Activated naive CD8-positive, alpha-beta T cell treated with anti-CD3 and anti-CD28 coated beads, Interleukin-2, amount 50 U/mL, for 16 hours (primary cell): ENCODE measurements at places on chromosomes 13 and 19.

- DNase-seq, result no peak
These were observed 21.8 kb downstream of the ARRDC2 start for GRCh38 chr19:18029617-18030338.

GRCh38 chr13:111248822-111249221 lies 71.6 kb upstream of the TEX29 start:
- no peak for DNase-seq

DNA sequence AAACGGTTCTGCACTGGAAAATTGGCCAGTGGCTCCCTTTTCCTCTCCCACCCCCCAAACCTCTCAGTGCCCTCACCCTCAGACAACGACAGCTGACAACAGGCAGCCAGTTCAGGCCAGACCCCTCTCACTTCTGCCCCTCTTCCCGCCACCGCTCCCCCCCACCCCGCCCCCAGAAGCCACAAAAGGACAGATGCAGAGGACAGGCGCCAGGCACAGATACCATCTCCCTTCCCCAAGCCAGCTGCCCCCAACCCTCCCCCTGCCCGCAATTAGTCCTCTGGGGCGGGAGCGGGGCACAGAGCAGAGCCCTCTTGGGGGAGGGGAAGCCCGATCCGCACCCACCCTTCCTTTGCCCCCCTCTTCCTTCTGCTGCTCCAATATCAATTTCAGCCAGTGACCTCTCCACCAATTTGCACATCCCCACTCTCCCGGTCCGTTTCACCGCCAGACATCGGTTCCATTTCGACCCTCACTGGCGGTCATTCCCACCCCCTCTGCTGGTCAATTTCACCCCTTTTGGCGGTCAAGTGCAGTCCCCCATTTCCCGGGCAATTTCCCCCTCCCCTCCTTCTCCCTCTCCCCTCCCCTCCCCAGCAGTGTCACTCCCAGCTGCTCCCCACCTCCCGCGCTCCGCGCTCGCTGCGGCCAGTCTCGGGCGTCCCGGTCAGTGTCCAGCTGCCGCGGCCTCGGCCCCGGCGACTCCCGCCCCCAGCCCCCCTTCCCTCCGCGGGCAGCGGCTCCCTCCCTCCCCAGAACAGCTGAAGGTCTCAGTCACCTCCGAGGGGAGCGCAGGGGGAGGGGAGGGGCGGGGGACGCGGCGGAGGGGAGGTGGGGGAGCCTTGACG lies at the start of gene SHD:
Gene SHD (plus strand): TSS at position 848 of the 848 bp plus-strand sequence. CDS start 798 bp downstream, outside the sequence.
- DNase-seq, result no peak

- no peak for DNase-seq
These were observed 4.7 kb upstream of the CBLC start for GRCh38 chr19:44772959-44773358.

GRCh38 chr19:19447536-19448237 lies 42.2 kb downstream of the GATAD2A start:
- DNase-seq, result no peak

DNA sequence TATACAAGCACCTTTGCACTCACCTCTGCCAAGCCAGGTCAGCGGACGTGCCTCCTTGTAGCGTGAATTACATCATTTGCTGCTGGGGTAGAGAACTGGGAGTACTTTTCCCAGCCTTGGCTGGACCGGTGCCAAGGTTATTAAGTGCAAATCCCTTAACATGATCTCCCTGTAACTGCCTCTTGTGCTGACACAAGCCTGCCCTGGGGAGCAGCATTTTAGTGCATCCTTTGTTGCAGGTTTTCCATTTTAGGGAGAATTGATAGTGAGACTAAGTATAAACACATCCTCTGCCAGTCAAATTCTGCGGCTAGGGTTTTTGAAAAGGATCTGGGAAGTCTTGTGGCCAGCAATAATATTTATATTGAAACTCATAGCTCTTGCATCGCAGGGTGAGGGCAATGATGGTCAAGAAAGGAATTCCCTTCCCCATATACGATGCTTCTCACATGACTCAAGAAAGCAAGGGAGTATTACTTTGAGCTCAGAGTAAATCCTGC lies 32.7 kb upstream of the DCLK1 start:
- DNase-seq, result no peak

DNA sequence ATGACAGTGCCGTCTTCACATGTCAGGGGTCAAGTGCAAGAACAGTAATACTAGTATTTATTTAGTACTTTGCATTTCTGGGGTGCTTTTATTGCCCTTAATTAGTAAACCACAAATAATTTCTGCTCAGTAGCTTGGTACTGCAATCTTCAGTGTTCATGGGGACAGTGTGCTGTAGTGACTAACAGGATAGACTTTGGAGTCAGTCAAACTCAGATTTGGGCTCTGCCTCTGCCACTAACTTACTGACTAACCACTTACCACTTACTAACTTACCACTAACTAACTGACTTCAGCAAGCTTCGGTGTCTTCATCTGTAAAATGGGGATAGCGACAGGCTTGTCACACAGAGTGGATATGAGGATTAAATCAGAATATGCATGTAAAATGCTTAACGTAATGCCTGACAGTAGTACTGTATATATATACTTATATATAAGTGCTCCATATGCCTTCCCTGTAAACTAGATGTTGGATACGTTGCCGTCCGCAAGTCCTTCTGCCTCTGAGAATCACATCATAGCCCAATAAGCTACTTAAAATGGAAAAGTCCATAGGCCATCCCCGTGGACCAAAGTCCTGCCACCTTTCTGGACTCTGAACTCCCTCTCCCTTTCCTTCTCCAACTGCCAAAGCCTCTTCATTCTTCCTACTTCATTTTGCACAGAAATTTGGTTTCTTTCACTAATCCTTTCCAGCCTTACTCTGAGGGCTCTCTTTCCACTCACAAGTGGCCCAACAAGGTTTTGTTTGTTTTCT lies 158.1 kb downstream of the ZIC5 start:
- no peak for DNase-seq

- no peak for DNase-seq
These were observed 12.8 kb downstream of the FUT6 start for GRCh38 chr19:5826531-5827341.

DNA sequence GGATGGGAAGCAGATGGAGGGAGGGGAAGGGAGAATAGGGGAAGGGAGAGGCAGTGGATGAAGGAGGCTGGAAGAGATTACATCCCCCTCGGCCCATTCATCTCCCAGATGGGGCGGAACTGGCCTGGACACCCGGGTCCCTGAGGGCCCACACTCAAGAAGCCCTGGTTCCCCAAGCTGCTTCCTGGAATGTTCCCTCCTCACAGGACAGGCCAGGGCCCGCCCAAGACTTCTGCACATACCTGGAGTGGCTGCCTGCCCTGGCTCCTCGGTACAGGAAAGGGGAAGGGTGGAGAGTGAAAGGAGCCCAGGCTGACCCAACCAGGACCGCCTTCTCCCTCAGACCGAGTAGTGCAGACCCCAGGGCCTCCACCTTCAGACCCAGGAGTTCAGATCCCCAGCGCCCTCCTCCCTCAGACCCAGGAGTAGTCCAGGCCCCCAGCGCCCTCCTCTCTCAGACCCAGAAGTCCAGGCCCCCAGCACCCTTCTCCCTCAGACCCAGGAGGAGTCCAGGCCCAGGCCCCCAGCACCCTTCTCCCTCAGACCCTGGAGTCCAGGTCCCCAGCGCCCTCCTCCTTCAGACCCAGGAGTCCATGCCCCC lies 489 bp downstream of the NTF4 start:
- DNase-seq, result no peak

DNA sequence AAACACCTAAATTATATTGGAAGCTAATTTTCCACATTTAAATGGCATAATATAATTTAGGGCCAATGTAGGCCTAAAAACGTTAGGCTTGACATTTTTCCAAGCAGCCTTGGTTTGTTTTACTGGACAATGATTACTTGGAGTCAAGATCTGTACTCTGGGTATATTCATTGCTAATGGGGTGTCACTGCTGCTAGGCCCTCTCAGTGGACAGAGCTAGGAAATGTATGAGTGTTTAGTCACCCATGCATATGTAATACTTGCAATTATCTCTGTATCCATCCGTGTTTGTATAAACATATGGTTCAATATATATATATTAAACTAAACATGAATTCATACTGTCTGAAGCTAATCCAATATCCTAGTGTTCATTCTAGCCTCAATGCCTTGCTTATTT lies 598.1 kb downstream of the DCT start:
- DNase-seq, result no peak

- DNase-seq, result peak; percentile 25
These were observed 3.7 kb upstream of the SPIB start for GRCh38 chr19:50414864-50415660.

DNA sequence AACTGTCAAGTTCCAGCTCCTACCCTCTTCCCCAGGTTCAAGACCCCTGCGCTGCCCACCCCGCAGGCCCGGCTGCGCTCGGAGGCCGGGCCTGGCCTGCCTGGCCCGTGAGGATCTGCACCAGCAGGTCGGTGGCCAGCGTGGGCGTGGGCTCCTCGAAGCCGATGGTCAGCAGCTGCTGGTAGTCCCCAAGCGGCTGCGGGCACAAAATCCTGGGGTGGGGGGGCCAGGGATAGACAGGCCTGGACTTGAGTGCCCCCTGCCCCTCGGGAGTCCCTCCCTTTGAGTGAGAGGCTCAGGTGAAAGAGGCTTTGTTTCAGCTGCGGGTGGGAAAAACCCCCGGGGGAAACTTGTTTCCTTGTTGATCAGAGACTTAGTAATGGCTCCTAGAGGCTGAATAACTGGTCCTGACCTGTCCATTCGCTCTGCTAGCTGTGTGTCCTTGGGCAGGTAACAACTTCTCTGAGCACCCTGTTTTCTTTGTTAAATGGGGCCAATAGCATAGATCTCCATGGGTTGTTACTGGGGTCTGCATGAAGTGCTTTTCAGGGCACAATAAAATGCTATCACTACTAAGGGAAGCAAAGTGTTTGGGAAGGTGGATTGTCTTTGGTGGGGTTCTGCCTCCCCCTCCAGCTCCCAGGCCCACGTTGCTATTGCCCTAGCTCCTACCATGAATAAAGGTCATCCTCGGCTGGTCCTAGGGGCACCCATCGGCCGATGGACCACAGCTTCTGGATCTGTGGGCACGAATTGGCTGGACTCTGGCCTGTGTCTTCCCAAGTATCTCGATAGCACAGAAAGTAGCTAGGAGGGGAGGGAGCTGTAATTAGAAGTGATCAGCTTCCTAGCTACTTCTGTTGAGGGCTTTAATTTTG lies 3.5 kb downstream of the C19orf67 start:
- DNase-seq, result no peak

GRCh38 chr19:18141031-18141430 lies 11.9 kb upstream of the PIK3R2 start:
- no peak for DNase-seq

GRCh38 chr13:97028441-97029299 lies 34.4 kb upstream of the OXGR1 start:
- no peak for DNase-seq
